Testis (tissue), 5 donors: ENCODE measurements at places on chromosomes 2 and 18. TPM values are rescaled to one million over a fixed set of nuclear protein-coding genes. Genes with fewer than 3 reads are reported as not detected.

DAPL1 gene
- polyA plus RNA-seq = 4.4 TPM

TET3 gene
- 4.3 TPM for polyA plus RNA-seq

CARF gene
- 43.8 TPM for polyA plus RNA-seq

STAT4 gene
- polyA plus RNA-seq = 59.4 TPM

MAP3K19 gene
- polyA plus RNA-seq = 15.1 TPM

OR6B2 gene
- polyA plus RNA-seq = not detected

STARD6 gene
- polyA plus RNA-seq = 42.6 TPM

PLCD4 gene
- polyA plus RNA-seq = 13.9 TPM

RNMT gene
- 30.9 TPM for polyA plus RNA-seq

DSG4 gene
- polyA plus RNA-seq = 0.83 TPM

TRIM43 gene
- polyA plus RNA-seq = 0.34 TPM

COL6A3 gene
- 93.1 TPM for polyA plus RNA-seq

FOXI3 gene
- polyA plus RNA-seq = 0.84 TPM

CD207 gene
- 1.5 TPM for polyA plus RNA-seq

ABCG5 gene
- polyA plus RNA-seq = 0.16 TPM

PKDCC gene
- 121 TPM for polyA plus RNA-seq

SOX11 gene
- polyA plus RNA-seq = 0.05 TPM

IL1RL2 gene
- 0.38 TPM for polyA plus RNA-seq

TAF4B gene
- 11.6 TPM for polyA plus RNA-seq

TUBA4B gene
- polyA plus RNA-seq = 1.6 TPM

RGPD3 gene
- 5.3 TPM for polyA plus RNA-seq

GNAL gene
- 11.6 TPM for polyA plus RNA-seq

LRRC30 gene
- polyA plus RNA-seq = not detected

C2orf80 gene
- polyA plus RNA-seq = not detected

GPR39 gene
- 19.5 TPM for polyA plus RNA-seq

GALNT3 gene
- polyA plus RNA-seq = 45.0 TPM

ALPG gene
- polyA plus RNA-seq = 0.44 TPM

LYG2 gene
- polyA plus RNA-seq = not detected

XRCC5 gene
- polyA plus RNA-seq = 145 TPM

LHCGR gene
- 2.1 TPM for polyA plus RNA-seq

CFAP221 gene
- polyA plus RNA-seq = 91.2 TPM

KYNU gene
- 31.9 TPM for polyA plus RNA-seq

ALPI gene
- polyA plus RNA-seq = 0.16 TPM

SLC4A5 gene
- polyA plus RNA-seq = 40.3 TPM

GLI2 gene
- polyA plus RNA-seq = 5.1 TPM

APOB gene
- 0.30 TPM for polyA plus RNA-seq

IL36G gene
- polyA plus RNA-seq = not detected

LYPD6B gene
- 53.0 TPM for polyA plus RNA-seq

LAMA1 gene
- 35.7 TPM for polyA plus RNA-seq

SCYGR4 gene
- polyA plus RNA-seq = not detected
